Glomerular endothelial cell (primary cell): ENCODE measurements at places on chromosomes 7 and 10. TPM values are rescaled to one million over a fixed set of nuclear protein-coding genes. Genes with fewer than 3 reads are reported as not detected.

CPA2 gene
- not detected in 2 replicates for total RNA-seq

DNA sequence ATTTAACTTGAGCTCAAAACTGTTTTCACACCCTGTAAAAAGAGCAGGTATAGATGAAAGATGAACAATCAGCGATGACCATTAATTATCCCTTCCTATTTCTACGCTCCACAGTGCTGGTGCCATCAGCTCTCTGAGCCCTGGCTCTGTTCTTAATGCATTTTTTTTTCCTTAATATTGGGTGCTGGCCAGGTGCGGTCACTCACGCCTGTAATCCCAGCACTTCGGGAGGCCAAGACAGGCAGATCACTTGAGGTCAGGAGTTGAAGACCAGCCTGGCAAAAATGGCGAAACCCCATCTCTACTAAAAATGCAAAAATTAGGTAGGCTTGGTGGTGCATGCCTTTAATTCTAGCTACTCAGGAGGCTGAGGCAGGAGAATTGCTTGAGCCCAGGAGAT is 4.2 kb downstream of the STEAP4 start:
- DNase-seq: no peak

- no peak for DNase-seq
Observed at GRCh38 chr7:897086-897485, 20.7 kb downstream of the GET4 start.

GRCh38 chr7:128214463-128214862 is 26.6 kb upstream of the LEP start:
- DNase-seq: no peak

- DNase-seq: no peak
Observed at GRCh38 chr7:11517853-11518252, 314.1 kb downstream of the THSD7A start.

DNA sequence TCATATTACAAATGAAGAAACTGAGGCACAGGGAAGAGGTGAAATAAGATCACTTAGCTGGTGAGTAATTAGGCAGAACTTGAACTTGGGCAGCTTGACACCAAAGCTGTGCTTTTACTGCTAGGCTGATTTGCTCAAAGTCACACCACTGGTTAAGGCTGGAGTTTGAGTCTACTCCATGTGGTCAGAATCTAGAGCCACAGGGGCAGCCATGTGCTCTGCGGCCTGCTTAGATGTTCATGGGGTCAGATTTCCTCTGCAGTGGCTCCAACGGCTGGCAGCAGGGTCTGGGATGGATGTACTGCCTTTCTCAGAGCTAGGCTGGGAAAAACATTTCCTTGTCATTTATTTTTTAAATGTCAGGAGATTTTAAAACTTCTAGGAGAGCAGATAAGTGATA is 417.5 kb downstream of the KCNMA1 start:
- DNase-seq: no peak

SLIT1 gene
- not detected in 2 replicates for total RNA-seq
